ENCODE measurements at places on chromosomes 5 and 9.

DNA sequence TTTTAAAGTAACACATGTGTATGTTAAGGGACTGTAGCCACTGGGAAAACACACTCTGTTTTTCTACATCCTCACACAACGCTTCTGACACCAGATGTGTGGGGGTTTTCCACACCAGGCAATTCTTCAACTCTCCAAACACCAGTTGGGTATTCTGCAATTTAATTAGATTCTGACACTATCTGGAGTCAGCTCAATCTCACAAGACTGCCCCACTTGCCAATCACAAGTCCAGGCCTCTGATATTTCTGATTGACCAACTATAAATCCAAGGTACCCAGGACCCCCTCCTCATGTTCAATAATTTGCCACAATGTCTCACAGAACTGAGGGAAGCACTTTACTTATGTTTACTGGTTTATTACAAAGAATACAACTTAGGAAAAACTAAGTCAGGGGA, 60.5 kb upstream of the CTXN3 start:
- no peak for DNase-seq

- no peak for DNase-seq
Observed at GRCh38 chr9:71955300-71955915, 44.0 kb downstream of the C9orf85 start.

- no peak for DNase-seq
Observed at GRCh38 chr9:6188466-6188865, 27.1 kb upstream of the IL33 start.

- DNase-seq, result no peak
Observed at GRCh38 chr9:16032799-16033198, 480.0 kb downstream of the CCDC171 start.

DNA sequence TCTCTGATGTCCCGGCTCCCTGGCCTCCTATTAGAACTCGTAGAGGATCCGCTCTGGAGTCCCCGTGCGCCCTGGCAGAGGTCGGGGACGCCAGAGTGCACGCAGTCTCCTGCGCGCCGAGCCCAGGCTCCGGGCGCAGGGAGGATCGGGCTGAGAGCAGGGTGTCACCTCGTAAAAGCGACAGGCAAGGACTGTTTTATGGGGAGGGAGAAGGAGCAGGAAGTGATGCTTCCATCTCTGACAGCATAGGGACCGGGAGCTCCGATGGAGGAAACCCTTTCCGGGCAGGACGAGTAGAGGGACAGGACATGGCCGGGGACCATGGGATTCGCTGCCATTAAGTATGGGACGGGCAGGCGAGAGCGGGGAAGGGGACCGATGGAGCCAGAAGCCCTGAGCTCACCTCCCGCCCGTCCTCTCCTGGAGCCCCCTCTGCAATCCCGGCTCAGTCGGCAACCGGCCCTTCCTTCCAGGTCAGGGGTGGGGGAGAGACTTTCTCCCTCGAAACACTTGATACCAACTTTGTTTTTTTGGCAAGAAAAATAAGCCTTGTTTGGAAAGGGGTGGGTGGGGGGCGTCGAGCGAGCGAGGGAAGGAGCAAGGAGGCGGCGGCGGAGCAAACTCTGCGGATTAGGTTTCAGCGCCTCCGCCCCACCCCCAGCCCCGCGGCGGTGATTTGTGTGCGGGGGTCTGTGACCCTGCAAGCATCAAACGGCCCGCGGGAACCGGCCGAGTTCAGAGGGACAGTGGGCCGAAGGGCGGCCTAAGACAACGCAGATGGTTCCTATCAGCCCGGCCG, 12.6 kb downstream of the LMX1B start:
- no peak for DNase-seq

- DNase-seq, result no peak
Observed at GRCh38 chr5:172671091-172671490, 30.0 kb downstream of the NEURL1B start.

DNA sequence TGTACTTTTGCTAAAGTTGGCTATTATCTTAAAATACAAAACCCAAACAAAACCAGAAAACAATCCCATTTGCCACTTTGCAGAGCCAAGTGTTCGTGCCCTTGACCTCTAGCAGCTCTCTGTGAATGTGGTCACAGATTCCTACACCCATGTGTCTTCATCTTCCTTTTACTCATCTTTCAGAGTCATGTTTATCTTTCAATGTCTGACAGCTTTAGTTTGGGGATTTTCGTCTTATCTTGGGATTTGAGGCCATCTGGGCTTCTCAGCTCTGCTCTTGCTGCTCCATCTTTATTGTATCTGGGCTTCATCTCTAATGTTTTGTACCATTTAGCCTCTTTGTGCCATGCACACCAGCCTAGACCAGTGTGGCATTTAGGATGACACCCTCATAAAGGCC, 81.0 kb downstream of the DAPK1 start:
- no peak for DNase-seq

- peak; percentile 9 for DNase-seq
Observed at GRCh38 chr5:99187611-99188010, 258.8 kb upstream of the CHD1 start.

DNA sequence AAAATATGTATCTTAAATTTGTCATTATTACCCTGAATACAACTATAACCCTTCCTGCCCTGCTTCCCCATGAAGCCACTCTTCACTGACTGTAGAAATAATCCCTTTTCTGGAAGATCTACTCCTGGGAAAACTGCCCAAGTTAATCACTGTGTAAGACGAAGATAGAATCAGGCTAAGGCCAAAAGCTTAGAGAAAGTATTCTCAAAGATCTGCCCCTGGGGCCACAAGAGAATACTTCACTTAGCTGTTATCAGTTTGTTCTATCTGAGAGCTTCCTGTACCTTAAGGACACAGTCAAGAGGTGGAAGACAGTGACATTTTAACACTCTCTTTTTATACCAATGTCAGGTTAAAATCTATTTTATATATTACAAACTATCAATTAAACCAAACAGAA, 33.8 kb downstream of the RNF145 start:
- peak; percentile 24 for DNase-seq

DNA sequence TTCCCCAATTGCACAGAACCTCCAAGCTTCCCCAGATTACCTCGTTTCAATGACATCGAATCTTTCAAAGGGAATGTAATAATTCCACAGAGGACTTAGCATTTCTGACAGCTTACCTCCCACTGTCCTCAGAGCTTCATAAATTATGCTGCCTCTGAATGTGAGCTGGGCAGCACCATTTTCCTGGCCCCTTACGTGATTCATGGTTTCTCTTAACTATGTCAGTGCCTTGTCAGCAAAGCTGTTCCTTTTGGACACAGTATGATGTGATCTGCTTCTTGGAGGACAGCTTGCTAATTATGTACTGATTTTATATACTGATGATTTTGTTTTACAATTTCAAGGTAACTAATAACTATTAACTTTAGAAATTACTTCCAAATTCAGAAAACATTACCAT, 27.7 kb upstream of the SSBP2 start:
- peak; percentile 5 for DNase-seq

- no peak for DNase-seq
Observed at GRCh38 chr9:123113185-123113584, 79.7 kb downstream of the GPR21 start.

GRCh38 chr5:95519151-95519550, 35.6 kb downstream of the SKIC3 start:
- DNase-seq, result no peak

DNA sequence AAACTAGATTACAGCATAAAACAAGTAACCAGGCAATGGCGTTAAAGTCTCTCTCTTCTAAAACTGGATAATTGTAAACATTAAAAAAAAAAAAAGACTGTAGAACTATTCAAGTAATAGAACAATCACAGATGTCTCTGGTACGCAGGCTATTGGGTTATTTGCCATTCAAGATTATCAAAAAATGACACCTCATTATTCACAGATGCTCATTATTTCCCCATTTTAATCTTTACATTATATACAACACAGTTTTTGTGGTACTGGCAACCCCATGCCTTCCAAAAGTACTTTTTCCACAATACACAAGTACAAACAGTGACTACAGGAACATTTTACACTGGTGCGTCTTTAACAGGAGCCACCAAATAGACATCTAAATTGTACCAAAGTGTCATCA, 109.4 kb downstream of the ZNF608 start:
- no peak for DNase-seq

GRCh38 chr9:72459308-72459707, 62.1 kb upstream of the TMC1 start:
- no peak for DNase-seq

DNA sequence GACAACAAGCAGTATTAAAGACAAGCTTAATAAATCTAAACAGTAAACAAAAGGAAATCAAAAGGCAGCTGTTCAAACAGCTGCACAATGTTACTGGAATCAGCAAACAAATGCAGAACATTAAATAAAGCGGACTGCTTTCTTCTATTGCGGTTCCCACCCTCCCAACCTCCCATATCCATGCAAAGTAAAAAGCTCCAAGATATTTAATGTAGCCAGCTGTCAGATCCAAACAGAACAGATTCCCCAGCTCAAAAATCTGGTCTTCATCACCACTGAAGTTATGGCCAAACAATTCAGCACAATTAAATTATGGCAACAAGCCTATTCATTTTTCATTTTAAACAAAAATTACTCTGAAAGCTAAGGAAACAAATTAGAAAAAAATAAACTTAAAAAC, 75.9 kb downstream of the SLC38A9 start:
- no peak for DNase-seq

DNA sequence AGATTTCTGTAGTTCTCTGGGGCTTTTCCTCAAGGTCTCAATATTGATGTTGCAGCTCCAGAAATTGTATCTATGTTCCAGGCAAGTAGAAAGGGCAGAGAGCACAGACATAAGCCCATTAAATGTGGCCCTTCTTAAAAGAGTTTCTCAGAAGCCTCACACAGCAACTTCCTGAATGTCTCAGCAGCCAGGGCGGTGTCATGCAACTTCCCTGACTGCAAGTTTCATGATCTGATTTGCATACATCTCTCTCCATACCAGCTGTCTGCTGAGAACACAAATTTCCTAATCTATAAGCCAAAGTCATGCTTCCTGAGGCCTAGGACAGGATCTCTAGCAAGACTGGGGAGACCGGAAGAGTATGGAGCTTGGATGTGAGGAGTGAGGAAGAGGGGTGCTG, 13.0 kb downstream of the RGS7BP start:
- no peak for DNase-seq

DNA sequence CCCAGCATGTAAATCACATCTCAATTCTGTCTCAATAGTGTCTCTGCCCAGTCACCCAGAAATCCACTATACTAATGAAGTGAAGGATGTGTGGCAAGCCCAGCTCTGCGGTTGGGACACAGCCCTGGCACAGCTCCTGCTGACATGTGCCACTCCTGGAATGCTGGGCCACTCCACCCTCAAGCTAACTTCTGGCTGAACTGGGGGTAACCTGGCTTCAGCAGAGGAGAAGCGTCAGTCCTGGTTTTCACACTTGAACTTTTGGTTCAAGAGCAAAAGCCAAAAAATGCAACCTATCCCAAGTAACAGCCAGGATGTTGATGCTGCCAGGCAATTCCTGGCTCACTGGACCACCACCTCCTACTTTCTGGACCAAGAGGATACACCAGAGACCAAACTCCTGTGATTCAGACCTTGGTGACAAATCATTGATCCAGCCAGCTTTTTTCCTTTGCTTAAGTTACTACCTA, 86.4 kb downstream of the ARRDC3 start:
- DNase-seq, result no peak

DNA sequence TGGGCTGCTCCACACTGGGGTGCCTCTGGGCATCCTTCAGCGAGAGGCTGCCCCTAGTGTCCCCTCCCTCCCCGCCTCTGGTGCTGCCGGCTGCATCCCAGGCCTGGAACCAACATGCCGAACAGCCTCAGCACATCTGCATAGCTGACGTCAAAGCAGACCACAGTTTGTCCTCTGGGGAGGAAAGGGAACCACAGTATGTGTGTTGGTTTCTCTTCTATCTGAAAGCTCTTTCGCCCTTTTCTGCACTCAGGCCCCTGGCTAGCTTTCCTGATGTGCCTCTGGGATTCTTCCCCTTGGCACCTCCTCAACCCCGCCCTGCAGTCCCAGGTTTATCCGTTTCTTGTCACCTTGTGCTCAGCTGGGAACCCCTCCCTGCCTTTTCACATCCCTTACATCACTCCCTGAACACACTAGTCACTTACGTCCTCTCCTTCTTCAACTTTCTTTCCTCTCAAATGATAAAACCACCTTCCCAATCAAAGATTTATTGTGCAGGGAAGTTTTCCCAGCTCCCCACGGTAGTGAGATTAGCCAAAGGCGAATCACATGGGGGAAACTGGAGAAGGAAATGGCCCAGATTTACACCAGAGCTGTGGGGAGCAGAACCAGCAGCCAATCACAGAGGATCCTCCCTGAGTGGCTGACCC, 35.5 kb upstream of the B4GALT1 start:
- DNase-seq, result peak; percentile 40

DNA sequence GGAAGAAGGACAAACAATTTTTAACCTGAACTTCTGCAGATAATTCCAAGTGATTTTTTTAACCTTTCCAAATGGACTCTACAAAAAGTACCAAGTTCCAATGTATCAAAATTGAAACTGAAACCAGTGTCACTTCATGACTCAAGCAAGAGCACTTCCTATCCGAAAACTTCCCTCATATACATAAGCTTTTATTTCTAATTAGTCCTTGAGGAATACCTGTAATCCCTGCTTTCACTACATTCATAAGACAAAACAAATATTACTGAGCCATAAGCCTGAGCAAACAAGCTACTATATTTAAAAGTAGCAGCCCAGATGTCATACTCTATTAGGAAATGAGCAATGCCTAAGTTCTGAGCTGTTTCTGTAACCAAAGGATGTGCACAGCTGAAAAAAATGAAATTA, 224.4 kb downstream of the EBF1 start:
- peak; percentile 66 for DNase-seq

DNA sequence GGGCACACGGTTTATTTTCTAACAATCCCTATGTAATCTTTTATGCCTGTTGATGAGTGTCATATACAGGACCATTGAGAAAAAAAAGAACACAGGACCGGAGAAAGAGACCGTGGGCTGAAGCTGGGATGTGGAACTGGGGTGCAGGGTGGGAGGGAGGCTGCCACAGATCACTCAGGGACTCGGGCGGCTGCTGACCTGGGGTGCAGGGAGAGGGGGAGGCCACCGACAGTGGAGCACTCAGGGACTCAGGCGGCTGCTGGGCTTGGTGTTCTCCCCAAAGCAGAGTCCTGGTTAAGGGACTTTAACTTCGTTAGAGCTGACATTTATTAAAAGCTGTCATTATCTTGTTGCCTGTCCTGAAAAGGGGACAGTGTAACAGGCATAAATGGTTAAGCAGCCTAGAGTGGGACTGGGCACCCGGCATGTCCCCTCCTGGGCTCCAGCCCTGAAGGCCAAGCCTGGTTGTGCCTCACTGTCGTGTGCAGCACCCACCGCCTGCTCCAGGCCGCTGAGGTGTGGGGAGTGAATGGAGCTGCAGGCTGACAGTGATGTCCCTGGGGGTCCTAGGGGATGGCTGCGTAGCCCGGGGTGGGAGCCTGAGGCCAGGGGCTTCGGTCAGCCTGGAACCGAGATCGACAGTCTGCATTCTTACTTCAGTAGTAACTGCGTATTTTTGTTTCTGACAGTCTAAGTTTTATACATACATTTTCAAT, 14.0 kb downstream of the NDUFS6 start:
- DNase-seq, result no peak

DNA sequence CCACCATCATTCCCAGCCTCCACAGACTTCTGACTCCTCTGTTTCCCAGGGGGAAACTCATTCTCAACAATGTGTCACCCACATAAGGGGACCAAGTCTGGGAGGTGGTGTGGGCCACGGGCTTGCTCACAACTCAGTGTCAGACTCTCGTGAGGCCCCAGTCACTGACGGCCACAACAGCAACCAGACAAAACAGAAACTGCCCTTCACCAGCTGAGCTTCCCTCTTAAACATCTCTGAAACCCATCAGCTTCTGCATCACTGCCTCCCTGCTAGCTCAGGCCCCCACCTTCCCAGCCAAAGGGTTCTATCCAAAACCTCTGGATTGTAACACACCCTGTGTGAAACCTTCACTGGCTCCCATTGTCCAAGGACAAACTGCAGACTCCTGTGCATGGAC, 273.4 kb downstream of the CDK5RAP2 start:
- DNase-seq, result no peak
